ENCODE measurements at places on chromosomes 3 and 15. TPM values are rescaled to one million over a fixed set of nuclear protein-coding genes. Genes with fewer than 3 reads are reported as not detected.

- DNase-seq = no peak
These were observed 173.3 kb upstream of the GOLIM4 start for GRCh38 chr3:168269001-168269400.

DNA sequence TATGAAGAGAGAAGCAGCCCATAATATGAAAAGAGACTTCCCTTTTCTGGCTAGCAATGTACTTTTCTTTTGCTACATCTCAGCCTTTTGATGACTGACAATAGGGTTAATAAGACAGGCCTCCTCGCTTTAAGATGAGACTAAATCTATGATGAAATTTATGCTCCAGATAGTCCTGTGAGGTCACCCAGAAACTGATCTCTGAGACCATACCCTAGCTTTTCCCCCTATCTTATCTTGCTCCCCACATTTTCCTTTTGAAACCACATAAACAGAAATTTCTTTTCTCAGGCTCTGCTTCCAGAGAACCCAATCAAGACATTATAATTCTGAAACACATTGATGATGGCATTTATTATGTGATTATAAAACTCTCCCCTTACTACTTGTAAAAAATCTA lies 168.8 kb upstream of the CADM2 start:
- DNase-seq = no peak

DNA sequence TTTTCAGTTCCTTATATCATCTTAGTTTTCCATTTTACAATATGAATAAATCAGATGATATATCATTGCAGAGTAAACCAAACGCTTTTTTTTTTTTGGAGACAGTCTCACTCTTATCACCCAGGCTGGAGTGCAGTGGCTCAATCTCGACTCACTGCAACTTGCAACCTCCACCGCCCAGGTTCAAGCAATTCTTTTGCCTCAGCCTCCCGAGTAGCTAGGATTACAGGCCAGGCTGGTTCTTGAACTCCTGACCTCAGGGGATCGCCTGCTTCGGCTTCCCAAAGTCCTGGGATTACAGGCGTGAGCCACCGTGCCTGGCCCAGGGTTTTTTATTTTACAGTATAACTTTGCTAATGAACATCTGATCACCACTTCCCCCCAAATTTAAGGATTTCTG lies 5.9 kb upstream of the EBLN2 start:
- no peak for DNase-seq

DNA sequence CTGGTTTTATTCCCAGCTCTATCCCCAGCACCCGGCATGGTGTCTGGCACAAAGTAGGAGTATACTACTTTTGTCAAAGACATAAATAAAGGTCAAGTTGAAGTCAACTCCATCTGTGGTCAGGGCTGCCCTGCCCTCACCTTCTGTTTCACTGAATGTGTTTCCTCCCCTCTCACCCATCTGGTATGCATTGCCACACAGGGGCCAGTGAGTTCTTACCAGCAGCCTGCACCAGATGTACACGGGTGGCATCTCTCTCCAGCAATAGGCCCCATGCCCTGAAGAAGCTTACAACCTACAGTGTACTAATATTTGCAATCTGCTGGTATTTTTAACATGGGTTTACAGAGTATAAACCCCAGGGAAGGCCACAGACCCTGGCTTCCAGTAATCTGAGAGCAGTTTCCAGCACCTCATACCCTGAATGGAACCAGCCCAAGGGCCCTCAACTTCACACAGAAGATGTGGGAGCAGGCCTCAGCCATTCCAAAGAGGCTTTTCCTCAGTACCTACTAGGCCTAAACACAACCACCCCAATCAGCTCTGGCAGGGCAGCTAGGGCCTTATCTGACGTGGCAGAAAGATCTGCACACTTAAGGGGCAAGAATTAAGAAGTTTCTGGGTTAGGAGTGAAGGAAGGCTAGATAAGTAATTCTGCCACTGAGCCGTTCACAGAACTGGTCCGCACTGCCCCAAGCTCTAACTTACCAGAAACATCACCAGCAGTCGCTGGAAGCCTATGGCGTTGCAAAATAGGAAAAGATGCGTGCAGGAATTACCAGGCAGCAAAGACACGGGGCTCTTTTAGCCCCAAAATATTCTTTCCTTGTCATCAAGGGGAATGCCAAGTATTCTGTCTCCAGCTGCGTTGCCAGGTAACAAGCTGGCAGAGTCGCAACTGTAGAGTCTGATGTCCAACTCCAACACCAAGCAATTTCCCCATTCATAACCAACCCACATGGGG lies 2.1 kb downstream of the IDH2 start:
- no peak for DNase-seq

- no peak for DNase-seq
These were observed 8.5 kb downstream of the GRM2 start for GRCh38 chr3:51715231-51715976.

DNA sequence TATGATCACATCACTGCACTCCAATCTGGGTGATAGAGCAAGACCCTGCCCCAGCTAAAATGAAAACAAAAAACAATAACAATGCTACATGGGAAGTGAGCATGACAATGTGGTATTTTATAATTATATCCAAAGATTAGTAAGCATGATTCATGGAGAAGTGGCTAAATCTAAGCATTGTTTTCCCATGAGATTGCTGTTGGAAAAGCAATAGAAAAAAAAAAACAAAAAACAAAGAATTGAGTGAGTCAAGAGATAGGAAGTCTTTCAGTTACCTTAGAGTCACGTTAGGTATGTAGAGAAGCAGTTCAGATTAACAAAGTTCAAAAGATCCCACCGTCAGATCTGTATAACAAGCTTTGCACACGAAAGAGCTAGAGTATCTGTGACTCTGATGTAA lies 210.3 kb upstream of the CNTN6 start:
- DNase-seq = no peak

- DNase-seq = no peak
These were observed 10.7 kb downstream of the H1-8 start for GRCh38 chr3:129553719-129554118.

GRCh38 chr3:67030785-67031740 lies 33.0 kb downstream of the KBTBD8 start:
- DNase-seq = no peak

DNA sequence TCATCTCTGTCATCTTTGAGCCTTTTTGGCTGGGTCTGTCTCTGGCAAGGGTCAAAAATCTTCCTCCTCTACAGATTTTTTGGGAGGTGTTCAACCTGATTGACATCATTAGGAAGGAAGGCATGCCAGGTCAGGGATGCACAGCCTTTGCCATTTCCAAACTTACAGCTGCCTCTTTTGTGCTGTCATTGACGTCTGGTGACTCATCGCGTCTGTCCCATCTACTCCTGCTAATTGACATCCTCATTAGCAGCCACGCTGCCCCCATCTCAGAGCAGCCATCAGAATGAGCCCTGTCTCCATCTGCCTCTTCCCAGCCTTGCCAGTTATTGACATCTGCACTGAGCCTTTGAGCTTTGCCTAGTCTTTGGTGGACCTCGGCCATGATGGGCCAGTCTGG lies 53.0 kb downstream of the PDIA5 start:
- no peak for DNase-seq

DNA sequence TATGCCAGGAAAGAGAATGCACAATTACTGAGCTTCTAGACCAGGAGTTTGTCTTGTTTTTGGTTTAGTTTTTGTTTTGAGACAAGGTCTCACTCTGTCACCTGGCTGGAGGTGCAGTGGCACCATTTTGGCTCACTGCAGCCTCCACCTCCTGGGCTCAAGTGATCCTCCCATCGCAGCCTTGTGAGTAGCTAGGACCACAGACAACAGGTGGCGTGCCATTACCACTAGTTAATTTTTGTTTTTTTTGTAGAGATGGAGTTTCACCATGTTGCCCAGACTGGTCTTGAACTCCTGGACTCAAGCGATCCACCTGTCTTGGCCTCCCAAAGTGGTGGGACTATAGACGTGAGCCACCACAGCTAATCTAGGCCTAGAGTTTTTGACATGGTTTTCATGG lies 104.4 kb upstream of the CCDC54 start:
- DNase-seq = no peak

GRCh38 chr3:42799376-42799775 lies 4.9 kb downstream of the HIGD1A start:
- no peak for DNase-seq

- no peak for DNase-seq
These were observed 108.8 kb downstream of the LRRK1 start for GRCh38 chr15:101027920-101028319.

DNA sequence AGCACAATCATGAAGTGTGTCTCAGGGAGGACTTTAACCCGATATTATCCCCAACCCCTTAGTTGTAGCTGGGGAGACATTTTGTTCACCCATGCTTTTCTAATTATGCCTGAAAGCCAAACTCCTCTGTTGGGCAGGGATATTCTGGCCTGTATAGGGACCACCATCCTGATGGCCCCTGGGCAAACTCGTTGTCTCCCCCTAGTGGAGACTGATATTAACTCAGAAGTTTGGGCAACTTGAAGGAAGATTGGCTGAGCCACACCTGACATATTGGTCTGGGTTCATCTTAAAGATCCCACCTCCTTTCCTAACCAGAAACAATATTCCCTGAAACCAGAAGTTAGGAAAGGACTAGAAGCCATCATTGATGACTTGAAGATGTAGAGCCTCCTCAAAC lies 42.3 kb downstream of the TM4SF18 start:
- DNase-seq = no peak

GRCh38 chr3:133849346-133849745 lies 43.7 kb downstream of the SRPRB start:
- DNase-seq = no peak

DNA sequence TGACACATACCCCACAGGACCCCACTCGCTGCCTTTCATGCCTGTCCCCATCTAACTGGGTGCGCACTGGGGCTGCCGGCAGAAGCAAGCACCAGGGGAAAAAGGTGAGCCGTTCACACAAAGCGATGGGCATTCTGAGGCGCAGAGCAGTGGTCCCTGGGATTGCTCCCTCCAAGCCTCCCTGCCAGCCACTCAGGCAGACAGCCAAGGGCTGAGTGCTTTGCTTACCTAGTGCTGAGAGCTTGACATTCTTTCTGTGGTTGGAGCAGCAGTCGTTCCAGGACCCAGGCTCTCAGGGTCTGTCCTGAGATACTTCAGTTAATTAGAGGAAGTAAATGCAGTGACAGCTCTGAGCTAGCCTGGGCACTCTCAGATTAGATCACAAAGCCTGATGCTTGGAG lies 5.7 kb downstream of the ESYT3 start:
- no peak for DNase-seq

DNA sequence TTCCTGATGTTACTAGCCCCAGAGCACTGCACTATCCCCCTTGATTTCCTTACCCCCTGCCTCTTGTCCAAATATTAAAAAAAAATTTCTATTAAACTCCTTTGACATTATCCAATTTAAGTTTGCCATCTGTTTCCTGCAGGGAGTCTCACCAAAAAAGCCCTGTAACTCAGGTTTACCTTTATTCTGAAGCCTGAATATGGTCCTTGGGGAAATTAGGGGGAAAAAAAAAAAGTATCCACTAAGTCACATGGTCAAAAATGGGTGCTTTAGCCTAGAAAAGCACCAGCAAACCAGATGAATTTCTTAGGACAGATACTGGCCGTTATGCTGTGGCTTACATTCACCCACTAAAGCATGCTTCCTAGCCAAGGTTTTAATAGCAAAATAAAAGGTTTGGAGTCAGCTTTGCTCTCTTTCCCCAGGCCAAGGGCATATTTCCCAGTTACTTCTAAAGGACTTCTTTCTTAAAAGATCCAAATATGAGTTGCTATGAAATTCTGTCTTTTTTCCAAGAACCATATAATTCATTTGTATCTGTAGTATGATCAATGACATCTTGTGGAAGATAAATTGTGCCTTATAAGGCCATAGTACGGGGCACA lies 394.9 kb downstream of the LSAMP start:
- no peak for DNase-seq

GRCh38 chr3:44227632-44228031 lies 14.1 kb upstream of the TOPAZ1 start:
- DNase-seq = no peak

DNA sequence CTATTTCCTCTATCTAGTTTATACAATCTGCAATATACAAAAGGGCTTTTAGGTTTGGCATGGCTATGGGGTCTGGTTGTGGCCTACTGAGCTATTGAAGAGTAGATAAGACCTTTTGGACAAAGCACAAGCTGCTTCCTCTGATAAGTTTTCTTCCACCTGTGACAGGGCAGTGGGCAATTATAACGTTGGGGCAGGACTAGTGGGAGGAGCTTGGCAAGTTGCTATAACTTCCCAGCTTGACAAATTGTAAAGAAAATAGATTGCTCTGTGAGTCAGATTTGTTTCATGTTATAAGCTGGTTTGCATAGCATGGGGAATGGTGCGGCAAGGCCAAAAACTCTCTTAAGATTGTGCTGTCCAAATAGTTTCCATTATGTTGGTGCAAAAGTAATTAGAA lies 64.9 kb downstream of the SLC7A14 start:
- no peak for DNase-seq

- DNase-seq = no peak
These were observed 37.2 kb downstream of the ECT2 start for GRCh38 chr3:172787746-172788145.

- no peak for DNase-seq
These were observed 14.2 kb downstream of the FBN1 start for GRCh38 chr15:48631176-48631770.

- no peak for DNase-seq
These were observed 5.7 kb upstream of the CCDC80 start for GRCh38 chr3:112646623-112647022.

GRCh38 chr15:66474135-66474534 lies 23.4 kb downstream of the SNAPC5 start:
- DNase-seq = no peak

DNA sequence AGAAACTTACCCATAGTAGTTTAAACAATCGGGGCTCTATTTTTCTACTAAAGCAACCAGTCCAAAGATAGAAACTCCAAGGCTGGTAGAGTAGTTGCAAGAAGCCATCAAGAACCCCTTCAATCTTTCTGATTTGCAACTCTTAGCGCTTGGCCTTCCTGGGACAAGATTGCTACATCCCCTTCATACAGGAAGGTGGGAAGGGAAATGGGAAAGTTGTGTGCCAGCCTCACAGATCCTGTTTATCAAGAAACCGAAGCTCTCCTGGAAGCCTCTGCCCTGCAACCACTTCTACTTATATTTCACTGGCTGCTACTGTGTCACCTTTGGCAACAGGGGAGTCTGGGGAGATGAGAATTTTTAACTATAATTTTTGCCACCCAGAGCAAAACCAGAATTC lies 46.2 kb downstream of the OSBPL10 start:
- DNase-seq = no peak

Gene ACKR4
- total RNA-seq = 0.17 TPM

Gene AGBL1
- total RNA-seq = not detected

Gene TMEM207
- not detected for total RNA-seq

Gene SIN3A
- total RNA-seq = 134 TPM

Gene ALDH1A2
- total RNA-seq = 0.15 TPM

Gene CCR8
- total RNA-seq = 6.9 TPM

Gene PPIB
- total RNA-seq = 247 TPM

Gene ZNF80
- total RNA-seq = 1.1 TPM

Gene GPR156
- not detected for total RNA-seq

Gene CFAP92
- total RNA-seq = not detected

Gene CA12
- not detected for total RNA-seq

Gene ECE2
- total RNA-seq = not detected

All from CD4-positive, alpha-beta memory T cell (primary cell).